AG20443 (cell line): ENCODE measurements at places on chromosomes 12 and 14.

DNA sequence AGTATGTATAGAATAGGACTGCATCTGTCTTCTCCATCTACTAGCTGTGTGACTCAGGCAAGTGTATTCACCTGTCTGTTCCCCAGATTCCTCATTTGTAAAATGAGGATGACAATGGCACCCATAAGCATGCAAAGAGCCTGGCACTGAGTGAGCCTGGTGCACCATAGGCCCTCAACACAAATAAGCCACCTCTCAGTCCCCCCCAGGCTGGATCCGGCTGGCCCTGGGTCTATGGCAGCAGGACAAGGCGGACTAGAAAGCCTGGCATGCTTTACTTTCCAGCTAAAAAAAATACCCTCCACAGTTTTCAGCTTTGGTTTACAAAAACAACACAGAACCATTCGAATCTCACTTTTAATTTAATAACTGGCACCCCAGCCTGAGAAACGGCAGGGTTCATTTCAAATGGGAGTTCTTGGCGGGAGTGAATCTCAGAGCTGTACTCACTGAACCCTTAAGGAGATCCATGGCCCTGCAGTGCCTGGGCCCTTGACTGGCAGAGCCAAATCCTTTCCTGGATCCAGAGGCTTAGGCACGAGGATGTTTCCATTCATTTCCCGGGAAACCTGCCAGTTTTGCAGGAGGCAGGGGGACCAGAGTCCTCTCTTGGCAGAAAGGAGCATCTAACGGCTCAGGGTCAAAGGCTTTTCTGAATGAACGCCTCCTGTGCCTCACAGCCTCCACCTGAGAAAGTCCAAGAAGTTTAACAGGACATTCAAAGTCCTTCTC, 17.7 kb downstream of the SYNE3 start:
- no peak for DNase-seq

- DNase-seq: no peak
These were observed 32.1 kb downstream of the FMNL3 start for GRCh38 chr12:49675137-49675536.

DNA sequence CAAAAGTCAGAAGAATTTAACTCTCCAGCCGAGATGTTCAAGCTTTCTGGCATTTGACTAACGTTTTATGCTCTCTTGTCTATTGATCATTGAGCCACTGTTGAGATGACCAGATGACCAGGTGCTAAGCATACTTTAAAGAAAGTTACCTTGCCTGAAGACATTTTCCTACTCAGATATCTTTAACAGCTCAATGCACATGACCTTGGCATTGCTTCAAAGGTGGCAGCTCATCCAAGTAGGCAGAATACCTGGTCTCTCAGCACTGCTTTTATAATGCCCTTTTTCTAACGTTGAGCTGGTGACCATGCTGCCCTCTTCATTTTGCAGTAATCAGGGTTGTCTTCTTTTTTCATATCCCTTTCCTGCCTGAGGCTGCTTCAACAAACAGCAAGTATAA, 358.1 kb downstream of the RAD51B start:
- DNase-seq: no peak

DNA sequence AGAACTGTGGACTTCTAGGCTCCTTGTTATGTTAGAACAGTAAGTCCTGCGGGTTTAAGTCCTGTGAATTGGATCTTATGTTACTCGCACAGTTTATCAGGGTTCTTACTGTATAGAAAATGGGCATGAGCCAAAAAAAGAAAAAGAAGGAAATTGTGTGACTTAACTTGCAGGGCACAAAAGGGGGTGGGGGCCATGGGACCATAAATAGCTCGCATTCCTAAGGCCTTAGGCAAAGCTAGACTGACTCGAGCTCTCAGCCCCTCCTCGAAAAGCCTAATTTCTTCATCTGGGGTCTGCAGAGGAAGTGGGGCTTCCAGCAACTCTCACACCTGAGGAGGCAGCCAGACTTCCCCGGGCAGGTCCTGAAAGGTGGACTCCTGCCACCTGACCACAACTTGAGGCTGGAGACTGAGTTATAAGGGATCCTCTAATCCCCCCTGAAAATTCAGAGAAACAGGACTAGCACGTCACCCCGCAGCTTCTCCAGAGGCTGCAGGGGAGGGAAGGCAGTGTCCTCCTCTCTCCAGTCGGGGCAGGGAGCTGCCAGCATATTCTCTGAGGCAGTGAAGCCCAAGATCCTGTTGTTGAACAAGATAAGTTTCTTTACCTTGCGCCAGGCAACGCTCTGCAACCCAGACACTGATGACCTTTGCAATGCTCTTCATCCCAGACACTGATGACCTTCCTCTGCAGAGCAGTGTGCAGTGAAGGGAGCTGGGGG, 280.5 kb downstream of the PCNX1 start:
- DNase-seq: no peak

GRCh38 chr12:95164656-95165055, 52.6 kb downstream of the FGD6 start:
- DNase-seq: no peak

DNA sequence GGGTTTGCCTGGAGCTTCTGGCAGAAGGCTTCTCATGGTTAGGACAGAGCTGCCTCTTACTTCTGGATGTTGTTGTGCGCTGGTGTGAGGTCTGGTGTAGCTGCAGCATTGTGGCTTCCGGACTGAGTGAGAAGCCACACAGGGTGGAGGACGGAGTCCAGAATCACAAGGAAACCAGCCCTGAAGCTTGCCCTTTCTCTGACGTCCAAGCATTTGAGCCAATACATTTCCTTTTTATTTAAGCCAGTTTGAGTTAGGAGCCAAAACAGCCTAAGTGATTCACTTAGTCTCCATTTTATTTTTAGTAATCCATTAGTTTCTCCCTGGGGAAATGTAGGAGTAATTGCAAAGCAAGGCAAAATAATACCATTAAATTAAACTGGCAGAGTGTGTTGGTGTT, 402.4 kb upstream of the RGS6 start:
- DNase-seq: peak; percentile 80

- DNase-seq: no peak
These were observed at the start of gene CLEC4A for GRCh38 chr12:8123124-8123912. CLEC4A (plus strand) TSS chr12:8123617; CDS start chr12:8123879, 262 bp downstream.

DNA sequence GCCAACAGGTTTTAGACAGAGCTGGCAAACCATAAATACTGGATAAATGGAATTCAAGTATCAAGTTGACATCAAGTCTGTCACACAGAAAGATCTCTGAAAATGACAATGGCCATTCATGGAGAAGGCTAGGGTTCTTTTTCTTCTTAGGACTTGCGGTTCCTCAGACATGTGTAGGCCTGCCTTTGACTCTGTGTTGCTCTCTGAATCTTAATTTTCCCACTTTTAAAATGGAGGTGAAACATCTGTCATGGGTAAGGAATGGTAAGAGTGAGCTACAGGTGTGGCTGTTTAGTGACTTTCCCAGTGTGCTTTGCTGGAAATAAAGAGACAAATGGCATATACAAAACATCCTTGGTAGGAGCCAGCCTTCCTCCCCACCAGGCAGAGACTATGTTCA, 79.2 kb downstream of the PTCSC3 start:
- DNase-seq: no peak

DNA sequence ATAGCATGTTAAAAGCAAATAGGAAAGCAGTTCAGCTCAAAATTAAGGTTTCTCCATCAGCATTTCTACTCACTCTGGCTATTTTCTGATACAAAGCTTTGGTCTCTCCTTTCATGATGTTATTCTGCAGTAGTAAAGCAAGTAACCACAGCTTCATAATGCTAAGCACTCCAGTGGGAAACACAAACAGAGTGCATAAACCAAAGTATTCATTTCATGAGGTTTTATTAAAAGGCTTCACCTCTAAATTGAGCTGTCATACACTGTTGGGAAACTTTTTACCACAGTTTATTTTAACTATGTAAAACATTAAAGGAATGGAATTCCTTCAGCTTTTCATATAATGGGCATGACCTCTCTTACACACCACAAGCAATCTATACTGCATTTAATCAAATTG, 157.9 kb upstream of the LMO3 start:
- DNase-seq: no peak

DNA sequence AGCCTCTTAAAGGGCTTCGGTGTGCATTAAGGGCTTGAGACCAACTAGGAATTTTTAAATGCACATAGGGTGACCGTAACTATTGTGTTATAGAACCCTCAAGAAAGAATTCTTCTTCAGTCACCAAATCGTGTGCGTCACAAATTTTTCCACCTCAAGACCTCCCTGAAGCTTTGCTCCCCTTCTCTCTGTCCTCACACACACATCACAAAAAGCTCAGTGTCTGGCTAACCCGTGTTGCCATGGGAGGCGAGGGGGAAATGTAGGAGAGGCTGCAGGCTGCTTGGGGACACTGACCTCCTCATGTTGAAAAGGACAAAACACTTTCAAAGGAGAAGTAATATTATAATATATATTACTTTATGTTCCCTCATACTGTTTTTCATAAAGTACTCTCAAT, 10.6 kb downstream of the SSPN start:
- DNase-seq: no peak

GRCh38 chr12:113612076-113612728, 140.5 kb upstream of the LHX5 start:
- no peak for DNase-seq

DNA sequence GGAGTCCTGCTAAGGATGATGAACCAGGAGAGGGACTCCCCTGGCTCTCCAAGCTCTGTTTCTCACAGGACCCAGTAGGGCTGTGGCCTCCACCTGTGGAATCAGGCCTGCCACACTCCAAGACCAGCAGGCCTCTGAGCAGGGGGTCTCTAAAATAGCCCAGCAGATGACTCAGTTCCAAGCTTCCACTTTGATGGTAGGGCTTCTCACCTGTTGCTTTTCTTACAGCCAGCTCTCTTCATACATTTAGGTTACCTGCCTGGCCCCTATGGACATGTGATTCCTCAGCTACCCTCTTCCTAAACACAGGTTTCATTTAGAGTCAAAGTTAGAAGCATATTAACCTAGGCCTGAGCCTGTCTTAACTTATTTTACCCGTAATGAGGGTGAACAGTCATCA, 26.7 kb upstream of the ELK3 start:
- DNase-seq: no peak

- DNase-seq: peak; percentile 72
These were observed 103.8 kb downstream of the OSBPL8 start for GRCh38 chr12:76455582-76456345.

- DNase-seq: peak; percentile 0
These were observed 383.3 kb downstream of the ALG10 start for GRCh38 chr12:34405286-34406227.

- DNase-seq: no peak
These were observed 71.3 kb upstream of the GNG2 start for GRCh38 chr14:51789114-51789513.

GRCh38 chr14:50001999-50002925, 109.4 kb downstream of the ARF6 start:
- no peak for DNase-seq

GRCh38 chr14:76705214-76705613, 56.1 kb upstream of the VASH1 start:
- no peak for DNase-seq

- DNase-seq: no peak
These were observed 81.5 kb downstream of the DPF3 start for GRCh38 chr14:72812292-72812851.

- no peak for DNase-seq
These were observed 64.1 kb upstream of the OTX2 start for GRCh38 chr14:56874375-56874774.

GRCh38 chr12:6735448-6736191, 11.8 kb downstream of the COPS7A start:
- peak; percentile 76 for DNase-seq

DNA sequence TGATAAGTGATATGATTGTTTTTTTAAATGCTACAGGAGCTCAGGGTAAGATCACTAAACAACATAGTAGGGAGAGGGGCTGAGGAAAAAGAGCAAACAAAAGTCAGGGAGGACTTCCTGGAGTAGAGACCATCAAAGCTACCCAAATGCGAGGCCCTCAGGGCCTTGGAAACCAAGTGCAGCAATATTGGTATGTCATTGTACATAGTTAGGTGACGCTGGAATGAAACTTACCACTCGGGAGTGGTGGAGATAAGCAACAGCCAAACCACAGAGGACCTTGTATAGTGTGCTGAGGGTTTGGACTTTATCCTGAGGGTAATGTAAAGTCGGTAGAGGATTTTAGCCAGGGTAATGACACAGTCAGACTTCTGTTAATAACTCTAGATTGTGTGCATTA, 13.8 kb downstream of the KITLG start:
- DNase-seq: no peak

DNA sequence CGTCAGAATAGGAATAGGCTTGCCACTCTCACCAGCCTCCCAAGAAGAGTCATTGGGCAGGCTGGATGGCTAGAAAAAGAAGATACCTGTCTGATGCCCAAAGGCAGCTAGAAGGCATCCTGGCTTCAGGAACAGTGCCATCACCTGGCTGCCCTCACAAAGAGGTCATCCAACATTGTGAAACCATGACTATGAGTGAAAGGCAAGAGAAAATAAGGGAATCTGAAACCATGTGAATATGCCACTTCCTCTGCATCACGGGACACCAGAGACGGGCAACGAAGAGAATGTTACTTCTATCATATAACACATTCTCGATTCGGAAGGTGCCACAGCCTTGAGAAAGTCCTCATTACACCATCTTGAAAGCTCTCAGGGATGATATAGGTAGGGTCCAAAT, 182.0 kb downstream of the DAD1 start:
- DNase-seq: no peak

DNA sequence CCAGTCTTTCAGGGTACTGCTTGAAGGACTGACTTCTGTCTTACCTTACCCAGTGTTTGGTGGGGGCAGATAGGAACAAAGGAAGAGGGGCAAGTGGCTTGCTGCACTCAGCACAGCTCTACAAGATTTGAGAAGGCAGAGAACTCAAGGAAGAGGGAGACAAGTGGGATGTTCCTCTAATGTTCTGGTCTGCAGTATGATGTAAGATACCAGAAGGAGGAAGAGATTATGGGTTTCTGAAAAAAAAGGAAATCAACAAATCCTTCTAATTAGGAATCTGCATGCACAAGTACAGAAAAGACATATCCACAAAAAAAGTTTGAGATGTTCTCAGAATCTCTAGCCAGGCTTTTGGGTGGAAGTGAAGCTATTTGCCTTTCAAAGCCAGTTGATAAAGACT, 37.1 kb downstream of the USP15 start:
- no peak for DNase-seq

DNA sequence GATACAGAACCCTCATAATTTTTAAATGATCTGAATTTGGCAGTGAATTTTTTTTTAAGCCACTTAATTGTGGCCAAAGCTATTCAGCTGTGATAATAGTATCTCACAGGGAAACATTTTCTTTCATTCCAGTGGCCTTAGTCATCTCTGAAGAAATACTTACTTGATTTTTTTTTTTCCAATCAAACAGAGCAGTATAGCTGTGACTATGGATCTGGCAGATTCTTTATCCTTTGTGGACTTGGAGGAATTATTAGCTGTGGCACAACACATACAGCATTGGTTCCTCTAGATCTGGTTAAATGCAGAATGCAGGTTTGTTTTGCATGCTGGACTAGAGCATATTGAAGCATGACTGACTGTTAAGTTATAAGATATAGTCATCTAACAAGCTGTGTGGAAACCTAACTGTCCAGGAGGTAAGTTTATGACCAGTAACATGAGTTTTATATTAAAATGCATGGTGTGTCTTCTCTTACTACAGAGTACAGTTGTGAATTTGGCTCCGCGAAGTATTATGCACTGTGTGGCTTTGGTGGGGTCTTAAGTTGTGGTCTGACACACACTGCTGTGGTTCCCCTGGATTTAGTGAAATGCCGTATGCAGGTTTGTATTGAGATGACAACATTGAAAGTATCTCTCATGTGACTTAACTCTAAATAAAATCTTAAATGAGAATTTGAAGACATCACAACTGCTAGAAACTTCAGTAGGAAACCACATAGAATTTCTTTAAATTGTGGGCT, 1.9 kb downstream of the SLC25A3 start:
- DNase-seq: peak; percentile 27

- no peak for DNase-seq
These were observed 774 bp downstream of the CHGA start for GRCh38 chr14:92923744-92924103.

- no peak for DNase-seq
These were observed 941.7 kb downstream of the LRFN5 start for GRCh38 chr14:42548349-42548748.
